GM06990 (cell line): ENCODE measurements at places on chromosomes 5 and 9.

GRCh38 chr9:93667006-93667405 lies 90.6 kb downstream of the PHF2 start:
- DNase-seq = no peak

GRCh38 chr5:40172721-40173120 lies 507.0 kb upstream of the PTGER4 start:
- no peak for DNase-seq

GRCh38 chr5:2738156-2738699 lies 13.2 kb downstream of the IRX2 start:
- DNase-seq = no peak

- DNase-seq = no peak
Measured at GRCh38 chr5:135426102-135427082, 20.8 kb downstream of the DCANP1 start.

DNA sequence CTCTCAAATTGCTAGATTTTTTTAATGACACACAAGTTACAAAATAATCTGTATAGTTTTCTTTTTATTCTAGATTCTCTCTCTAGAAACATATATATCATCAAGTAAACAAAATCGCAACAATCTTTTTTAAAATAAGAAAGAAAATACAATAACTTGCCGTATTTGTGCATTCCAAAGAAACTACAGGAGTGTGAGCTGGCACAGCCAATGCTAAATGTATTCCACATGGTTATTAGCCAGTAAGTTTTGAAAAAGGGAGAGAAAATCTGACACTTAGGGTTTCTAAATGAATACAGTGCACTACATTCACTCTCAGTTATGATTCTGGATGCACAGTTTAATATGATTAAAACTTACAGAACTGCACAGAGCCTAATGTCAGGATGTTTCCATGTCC lies 117.9 kb downstream of the BNC2 start:
- no peak for DNase-seq

- no peak for DNase-seq
Measured at GRCh38 chr5:143084407-143084806, 314.2 kb downstream of the ARHGAP26 start.

DNA sequence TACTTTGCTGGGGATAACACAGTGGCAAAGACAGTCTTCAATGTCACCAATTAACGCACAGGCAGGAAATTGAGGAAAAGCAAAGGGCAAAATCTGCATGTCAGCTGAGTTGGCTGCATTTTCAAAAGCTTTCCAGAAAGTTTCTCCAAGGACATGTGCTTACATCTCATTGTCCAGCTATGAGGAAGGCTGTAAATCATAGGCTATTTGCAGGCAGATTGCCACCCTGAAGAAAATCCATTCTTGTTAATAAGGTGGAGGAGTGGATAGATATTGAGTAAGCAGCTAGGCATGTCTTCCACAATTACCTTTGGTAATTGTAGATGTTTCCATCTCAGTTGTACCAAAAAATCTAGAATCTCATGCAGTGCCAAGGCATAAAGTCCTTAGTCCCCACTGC lies 278.0 kb upstream of the NUDT12 start:
- DNase-seq = no peak

DNA sequence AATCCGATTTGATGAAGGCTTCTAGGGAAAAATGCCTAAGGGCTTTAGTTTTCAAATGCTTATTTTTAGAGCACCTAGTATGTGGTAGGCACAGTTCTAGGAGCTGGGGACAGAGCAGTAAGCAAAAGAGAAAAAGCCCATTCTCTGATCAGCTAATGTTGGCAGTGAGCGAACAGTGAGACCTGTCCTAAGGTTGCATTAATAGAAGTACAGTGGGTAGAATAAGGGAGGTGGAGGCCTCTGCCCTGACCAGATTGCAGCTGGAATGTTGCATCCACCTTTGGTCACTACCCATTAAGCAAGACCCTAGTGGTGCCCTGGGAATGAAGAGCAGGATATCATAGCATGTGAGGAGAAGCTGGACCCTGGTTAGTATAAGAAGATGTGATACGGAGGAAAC lies 20.1 kb downstream of the IL9 start:
- DNase-seq = no peak
